ENCODE measurements at places on chromosomes 16 and 17. TPM values are rescaled to one million over a fixed set of nuclear protein-coding genes. Genes with fewer than 3 reads are reported as not detected.

Gene CCL4
- not detected for total RNA-seq

Gene SOX9
- total RNA-seq = 2.1 TPM

Gene STX1B
- 2.3 TPM for total RNA-seq

Gene SOX15
- total RNA-seq = 0.57 TPM

Gene GAS2L2
- total RNA-seq = not detected

Gene RSKR
- total RNA-seq = 4.3 TPM

Gene IL34
- 3.4 TPM for total RNA-seq

Gene DPEP3
- total RNA-seq = not detected

Gene OR3A1
- not detected for total RNA-seq

Gene CHST4
- not detected for total RNA-seq

Gene CD300A
- not detected for total RNA-seq

Gene DYNLRB2
- not detected for total RNA-seq

Gene CRISPLD2
- 29.3 TPM for total RNA-seq

Gene HIC1
- total RNA-seq = 36.4 TPM

Gene CCDC200
- total RNA-seq = not detected

Gene TK1
- 4.3 TPM for total RNA-seq

Gene CD300H
- total RNA-seq = not detected

Gene NPIPA2
- not detected for total RNA-seq

Gene CNGB1
- total RNA-seq = not detected

Gene UTS2R
- not detected for total RNA-seq

Gene TAT
- total RNA-seq = not detected

Gene HSD17B1
- 4.7 TPM for total RNA-seq

Gene C16orf86
- 14.8 TPM for total RNA-seq

Gene MVP
- total RNA-seq = 202 TPM

Gene MYL4
- not detected for total RNA-seq

Gene DLX4
- not detected for total RNA-seq

Gene HOXB5
- total RNA-seq = 0.57 TPM

Gene ATP2A3
- 2.3 TPM for total RNA-seq

Gene CTRB2
- not detected for total RNA-seq

Gene GRAP
- total RNA-seq = under 0.01 TPM

Gene FGF11
- total RNA-seq = 1.7 TPM

Gene SPN
- not detected for total RNA-seq

Gene HBQ1
- total RNA-seq = 0.63 TPM

Gene SBK1
- total RNA-seq = not detected

Gene ST6GALNAC2
- not detected for total RNA-seq

Gene CHP2
- total RNA-seq = not detected

Gene NHLRC4
- 2.0 TPM for total RNA-seq

Gene ZNF597
- total RNA-seq = 2.5 TPM

Gene ABCC6
- 0.63 TPM for total RNA-seq

Gene MAP2K6
- total RNA-seq = 3.4 TPM

Gene CEMP1
- not detected for total RNA-seq

Gene ABCA6
- 192 TPM for total RNA-seq

Gene SGCA
- total RNA-seq = 0.90 TPM

Gene PROCA1
- 0.49 TPM for total RNA-seq

Gene CCL17
- not detected for total RNA-seq

Gene PRR29
- total RNA-seq = 0.99 TPM

Gene MYOCD
- 0.16 TPM for total RNA-seq

Gene TBX21
- total RNA-seq = not detected

Gene ODF4
- not detected for total RNA-seq

Gene SDR42E2
- total RNA-seq = not detected

Gene MYADML2
- not detected for total RNA-seq

Gene KRT12
- total RNA-seq = not detected

Gene MYH8
- not detected for total RNA-seq

Gene C16orf54
- total RNA-seq = not detected

Data from fibroblast of the aortic adventitia (primary cell).